ENCODE measurements at places on chromosomes 13 and 19. TPM values are rescaled to one million over a fixed set of nuclear protein-coding genes. Genes with fewer than 3 reads are reported as not detected.

Gene ZNF470
- 3.4 TPM for total RNA-seq

DNA sequence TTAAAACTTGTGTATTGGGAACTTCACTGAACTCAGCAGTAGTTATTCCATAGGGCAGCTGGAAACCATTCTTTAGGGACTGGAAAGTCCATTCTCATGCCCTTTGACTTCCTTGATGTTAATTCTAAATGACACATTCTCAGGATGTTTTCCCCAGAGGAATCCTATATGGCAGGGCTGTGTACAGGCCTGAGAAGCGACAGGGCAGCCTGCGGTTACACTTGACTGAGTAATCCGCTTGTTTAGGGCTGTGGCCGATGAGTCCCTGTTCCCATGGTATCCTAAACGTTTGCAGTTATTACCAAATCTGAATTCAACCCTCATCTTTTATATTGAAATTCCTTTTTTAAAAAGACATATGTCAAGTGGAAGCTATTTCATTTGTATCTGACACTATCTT is 83.5 kb downstream of the COL4A2 start:
- no peak for DNase-seq

- no peak for DNase-seq
Observed at GRCh38 chr19:6687114-6687513, 17.2 kb upstream of the TNFSF14 start.

- DNase-seq: no peak
Observed at GRCh38 chr13:48849515-48849914, 126.2 kb upstream of the FNDC3A start.

GRCh38 chr13:82713687-82714405 is 1168.4 kb downstream of the SLITRK1 start:
- no peak for DNase-seq

DNA sequence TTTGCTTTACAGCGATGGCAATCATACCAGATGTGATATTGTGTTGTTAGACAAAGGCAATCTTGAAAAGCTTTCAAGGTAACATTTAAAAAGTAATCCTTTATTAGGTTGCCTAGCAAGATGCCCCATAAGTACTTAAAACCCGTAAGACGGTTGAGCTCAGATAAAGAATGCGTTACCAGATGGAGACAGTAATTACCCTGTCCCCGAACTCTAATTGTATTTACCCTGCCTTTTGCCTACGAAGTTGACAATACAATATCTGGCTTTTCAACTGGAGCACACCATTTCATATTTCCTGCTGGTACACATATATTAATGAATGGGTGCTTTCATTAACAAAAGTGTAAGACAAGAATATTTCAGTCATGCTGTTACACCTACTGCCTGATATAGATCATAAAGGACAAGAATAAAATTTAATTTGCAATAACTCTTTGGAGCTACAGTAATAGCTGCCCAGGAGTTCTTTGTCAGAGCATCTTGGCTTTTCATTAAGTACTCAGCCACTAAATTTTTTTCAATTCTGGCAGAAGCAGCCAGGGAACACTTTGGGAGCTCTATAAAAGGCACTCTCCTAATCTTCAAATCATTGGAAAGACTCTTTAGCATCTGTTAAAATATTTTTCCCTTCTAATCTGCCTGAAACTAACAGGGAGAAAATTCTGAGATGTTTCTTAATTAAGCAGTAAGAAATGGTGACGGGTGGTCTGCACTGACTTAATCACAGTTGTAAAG is 63.8 kb downstream of the DCT start:
- no peak for DNase-seq

DNA sequence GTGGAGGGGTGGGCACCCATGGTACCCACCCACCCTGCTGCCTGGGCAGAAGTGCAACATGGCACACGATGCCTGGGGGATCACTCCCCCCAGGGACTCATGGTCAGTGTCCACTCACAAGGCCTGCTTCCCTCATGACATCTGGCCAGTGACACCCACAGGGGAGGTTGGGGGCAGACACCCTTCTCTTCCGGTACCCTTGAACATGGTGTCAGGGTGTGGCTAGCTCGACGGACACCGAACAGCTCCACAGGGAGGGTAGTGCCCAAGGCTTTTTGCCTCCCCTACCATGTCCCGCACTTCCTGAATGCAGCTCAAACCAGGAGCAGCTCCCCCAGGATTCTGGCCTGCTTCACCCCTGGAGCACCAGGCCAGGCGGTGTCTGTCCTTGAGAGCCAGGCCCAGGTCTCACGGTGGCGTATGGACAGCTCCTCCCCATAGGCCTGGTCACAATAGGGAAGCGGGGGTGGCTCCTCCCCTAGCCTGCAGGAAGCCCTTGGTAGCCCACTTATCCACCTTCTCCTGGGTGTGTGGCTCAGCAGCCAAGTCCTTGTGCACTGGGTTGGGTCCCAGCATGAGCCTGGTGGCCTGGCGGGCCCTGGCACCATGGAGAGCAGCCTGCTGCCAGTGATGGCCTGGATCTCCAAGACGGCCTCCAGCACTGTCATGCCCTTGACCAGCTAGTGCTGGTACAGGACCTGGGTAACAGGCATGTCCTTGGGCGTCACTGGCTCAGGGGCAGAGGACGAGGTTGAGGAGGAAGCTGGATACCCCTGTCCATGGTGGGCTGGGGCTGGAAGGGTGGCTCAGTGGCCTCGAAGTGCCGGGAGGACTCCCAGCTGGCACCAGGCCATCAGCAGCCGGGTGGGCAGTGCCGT is 7.8 kb downstream of the ACP4 start:
- no peak for DNase-seq

GRCh38 chr13:34428911-34429310 is 513.2 kb upstream of the NBEA start:
- DNase-seq: no peak

- DNase-seq: no peak
Observed at GRCh38 chr19:28358633-28359032, 854.3 kb downstream of the UQCRFS1 start.

GRCh38 chr13:26787961-26788360 is 27.4 kb upstream of the GPR12 start:
- DNase-seq: no peak

- DNase-seq: no peak
Observed at GRCh38 chr19:41541990-41542584, 33.9 kb upstream of the CEACAM21 start.

Data from breast epithelium (tissue), 4 donors.